ENCODE measurements at places on chromosomes 6 and 20.

- DNase-seq, result no peak
Observed at GRCh38 chr20:13396826-13397225, 175.8 kb downstream of the ISM1 start.

GRCh38 chr6:29887819-29888776 lies 54.2 kb upstream of the HLA-A start:
- peak; percentile 14 for DNase-seq

- no peak for DNase-seq
Observed at GRCh38 chr20:17628101-17628841, 53.8 kb downstream of the RRBP1 start.

DNA sequence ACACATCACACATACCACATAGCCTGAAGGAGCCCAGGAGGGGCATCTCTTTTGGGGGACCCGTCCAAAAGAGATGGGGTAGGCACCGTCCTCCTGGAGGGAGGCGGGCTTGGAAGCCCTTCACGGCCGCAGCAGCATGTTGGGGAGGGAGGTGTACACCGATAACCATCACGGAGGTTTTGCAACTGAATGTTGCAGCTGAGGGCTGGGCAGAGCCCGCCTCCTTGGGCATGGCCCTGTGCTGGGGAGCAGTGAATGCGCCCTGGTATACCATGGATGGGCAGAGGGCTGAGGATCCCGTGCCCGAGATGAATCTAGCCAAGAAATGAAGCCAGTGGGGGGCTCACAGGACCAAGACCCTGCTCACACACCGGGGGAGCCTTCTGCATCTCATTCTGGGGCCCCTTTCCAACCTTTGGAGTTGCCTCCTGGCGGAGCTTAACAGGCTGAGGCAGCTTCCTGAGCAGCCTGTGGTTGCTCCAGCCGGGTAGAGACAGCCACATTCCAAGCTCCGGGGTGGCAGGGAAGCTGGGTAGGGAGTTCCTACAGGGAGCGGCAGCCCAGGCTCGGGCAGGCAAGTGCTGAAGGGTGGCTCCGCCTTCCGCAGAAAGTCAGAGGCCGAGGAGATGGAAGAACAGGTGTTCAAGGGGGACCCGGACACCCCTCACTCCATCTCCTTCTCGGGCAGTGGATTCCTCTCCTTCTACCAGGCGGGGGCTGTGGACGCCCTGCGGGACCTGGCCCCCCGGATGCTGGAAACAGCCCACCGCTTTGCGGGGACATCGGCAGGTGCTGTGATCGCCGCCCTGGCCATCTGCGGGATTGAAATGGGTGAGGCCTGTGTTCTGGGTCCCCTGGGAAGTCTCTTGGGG lies at the start of gene PNPLA1:
TSS of gene PNPLA1 (plus strand) at position 227 of the 872 bp plus-strand sequence. CDS start at position 627, 400 bp downstream.
- DNase-seq, result no peak

DNA sequence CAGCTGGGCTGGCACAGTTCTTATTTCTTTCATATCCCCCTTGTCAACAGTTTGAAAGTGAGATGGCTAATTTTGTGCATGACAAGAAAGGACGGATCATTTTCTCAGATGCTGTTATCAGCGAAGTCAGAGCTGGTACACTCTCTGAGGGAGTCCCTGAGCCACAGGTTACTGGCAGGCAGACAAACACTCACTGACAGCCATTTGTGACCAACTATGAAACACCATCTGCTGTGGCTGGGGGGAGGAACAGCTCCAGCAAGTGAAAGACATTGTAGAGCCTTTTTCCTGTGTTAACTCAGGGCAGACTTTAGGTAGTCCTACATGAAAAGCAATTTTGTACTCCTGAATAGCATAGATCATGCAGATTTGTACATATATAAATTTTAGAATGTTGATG lies 22.2 kb downstream of the OLIG3 start:
- DNase-seq, result peak; percentile 79

DNA sequence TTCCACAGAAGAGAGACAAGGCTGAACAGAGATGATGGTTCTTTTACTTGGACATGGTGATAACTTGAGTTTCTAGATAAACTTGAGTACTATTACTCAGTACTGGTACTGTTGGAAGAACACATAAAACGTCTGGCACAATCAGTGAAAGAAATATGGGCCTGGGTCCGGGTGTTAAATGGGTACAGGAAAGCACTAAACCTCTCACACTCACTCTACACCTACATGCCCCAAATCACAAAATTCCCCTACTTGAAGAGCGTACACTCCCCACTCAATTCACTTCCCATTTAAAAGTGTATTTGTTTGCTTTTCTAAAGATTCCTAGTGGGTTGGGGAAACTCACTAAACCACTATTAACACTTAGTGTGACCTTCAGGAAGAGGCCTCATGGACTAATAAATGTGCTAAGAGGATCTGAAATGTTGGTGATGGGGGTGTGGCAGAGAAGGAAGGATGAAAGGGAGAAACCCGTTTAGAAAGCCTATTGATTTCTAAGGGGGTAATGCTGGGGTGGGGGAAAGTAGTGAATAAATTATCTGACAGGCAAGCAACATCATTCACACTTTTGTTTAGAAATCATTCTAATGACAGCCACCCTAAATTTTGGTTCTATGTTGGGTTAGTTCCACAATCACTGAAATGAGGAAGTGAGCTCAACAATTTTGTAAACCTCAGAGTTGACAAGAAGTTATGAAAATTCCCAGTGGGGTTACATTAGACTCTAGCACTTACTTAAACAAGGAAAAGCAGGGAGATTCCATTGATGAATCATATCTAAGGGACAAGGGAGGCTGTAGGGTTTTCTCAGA lies 222.6 kb upstream of the MARCKS start:
- DNase-seq, result no peak

DNA sequence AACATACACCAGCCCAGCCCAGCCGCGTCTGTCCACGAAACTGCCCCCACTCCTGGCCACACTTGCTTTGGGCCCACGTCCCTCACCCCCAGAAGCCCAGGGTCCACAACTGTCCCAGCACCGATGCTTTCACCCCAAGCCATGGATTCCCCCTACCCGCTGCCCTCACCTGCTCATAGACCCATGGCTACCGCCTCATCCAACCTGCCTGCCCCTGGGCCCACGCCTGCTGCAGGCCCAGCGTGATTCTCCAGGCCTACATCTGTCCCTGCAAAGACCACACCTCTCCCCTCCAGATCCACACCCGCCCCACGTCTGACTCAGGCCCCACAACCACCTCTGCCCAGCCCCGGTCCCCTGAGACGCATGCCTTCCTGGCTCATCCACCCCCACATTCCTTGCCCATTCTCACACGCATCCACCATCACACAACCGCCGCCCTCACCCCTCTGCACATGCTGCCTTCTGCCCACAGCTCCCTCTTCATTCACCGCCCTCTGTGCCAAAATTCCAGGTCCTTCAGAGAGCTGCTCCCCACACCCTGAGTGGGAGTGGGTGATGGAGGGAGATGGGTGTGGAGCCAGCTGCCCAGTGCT lies 86.7 kb downstream of the GRM4 start:
- no peak for DNase-seq

DNA sequence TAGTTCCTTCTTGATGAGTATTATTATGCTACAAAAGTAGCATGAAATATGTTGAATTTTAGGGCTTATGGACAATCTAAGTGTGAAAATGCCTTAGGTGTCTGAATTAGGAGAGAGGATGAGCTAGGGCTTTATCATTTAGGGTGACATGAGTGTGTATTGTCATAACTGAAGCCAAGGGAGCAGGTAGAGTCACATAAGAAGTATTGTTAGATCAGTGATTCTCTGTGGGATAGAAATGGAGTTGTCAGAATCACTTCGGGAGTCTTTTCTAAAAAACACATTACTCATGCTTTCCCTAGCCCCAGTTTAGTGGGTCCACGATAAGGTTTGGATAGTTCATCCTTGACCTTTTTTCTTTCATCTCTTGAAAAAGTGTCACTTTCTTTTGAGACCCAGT lies 16.4 kb downstream of the ZFAND3 start:
- DNase-seq, result no peak

GRCh38 chr6:165721356-165721755 lies 58.3 kb upstream of the PDE10A start:
- DNase-seq, result no peak

GRCh38 chr20:18090044-18090443 lies 32.3 kb upstream of the OVOL2 start:
- DNase-seq, result no peak

- DNase-seq, result no peak
Observed at GRCh38 chr6:123980311-123980710, 176.6 kb downstream of the NKAIN2 start.

Measured in brain (organoid and tissue), 16 donors.